ENCODE measurements at places on chromosomes 7 and 10.

- no peak for DNase-seq
These were observed 178.2 kb upstream of the PITRM1 start for GRCh38 chr10:3350617-3351258.

- no peak for DNase-seq
These were observed 1.2 kb downstream of the SLC18A3 start for GRCh38 chr10:49611166-49611815.

- no peak for DNase-seq
These were observed 24.6 kb downstream of the CACNB2 start for GRCh38 chr10:18164748-18165361.

GRCh38 chr10:78579995-78580394 lies 488.8 kb upstream of the ZMIZ1 start:
- DNase-seq = no peak

DNA sequence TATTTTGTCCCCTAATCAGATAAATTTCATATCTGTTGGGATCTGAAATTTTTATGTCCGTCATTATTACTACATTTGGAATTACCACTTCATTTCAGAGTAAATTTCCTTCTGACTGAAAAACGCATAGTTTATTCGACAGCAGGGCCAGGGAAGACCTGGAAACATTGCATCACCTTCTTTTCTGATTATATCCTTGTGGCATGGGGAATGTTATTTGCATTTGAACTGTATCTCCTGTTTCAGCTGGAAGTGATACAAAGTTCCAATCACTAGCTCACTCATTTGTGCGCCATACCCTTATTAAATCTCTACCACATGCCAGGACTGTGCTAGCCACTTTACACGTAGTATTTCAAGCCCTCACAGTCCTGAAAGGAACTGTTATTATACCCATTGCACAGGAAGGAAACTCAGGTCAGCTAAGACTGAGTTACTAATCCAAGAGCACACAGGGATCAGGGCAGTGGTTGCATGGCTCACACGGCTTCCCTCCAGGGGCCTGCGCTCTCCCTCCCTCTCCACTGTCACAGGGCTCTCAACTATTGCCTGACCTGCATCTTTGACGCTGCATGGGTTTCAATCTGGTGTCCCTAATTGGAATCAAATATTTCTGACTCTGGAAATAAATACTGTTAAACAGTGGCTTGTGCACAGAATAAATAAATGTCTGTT lies 84.4 kb upstream of the NANOS1 start:
- no peak for DNase-seq

- DNase-seq = no peak
These were observed 12.7 kb upstream of the DNMBP start for GRCh38 chr10:100022403-100022802.

- DNase-seq = no peak
These were observed 104.3 kb upstream of the PLXNA4 start for GRCh38 chr7:132680590-132680989.

DNA sequence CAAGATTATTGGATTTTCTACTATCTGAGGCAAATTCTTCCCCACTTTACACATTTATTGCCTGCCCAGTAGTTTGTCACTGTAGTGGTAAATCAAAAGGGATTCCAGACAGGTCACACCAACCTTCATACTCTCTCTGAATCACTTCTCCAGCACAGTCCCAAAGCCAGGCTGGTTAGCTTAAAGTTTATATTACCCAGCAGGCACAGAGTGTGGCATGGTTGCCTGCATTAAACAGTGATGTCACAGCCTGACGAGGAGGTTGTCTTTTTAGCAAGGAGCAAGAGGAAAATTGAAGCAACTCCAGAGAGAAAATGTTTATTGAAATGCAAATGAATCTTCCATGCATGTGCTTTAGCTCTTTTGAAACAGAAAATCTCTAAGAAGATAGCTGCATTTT lies 375.5 kb upstream of the CELF2 start:
- no peak for DNase-seq

DNA sequence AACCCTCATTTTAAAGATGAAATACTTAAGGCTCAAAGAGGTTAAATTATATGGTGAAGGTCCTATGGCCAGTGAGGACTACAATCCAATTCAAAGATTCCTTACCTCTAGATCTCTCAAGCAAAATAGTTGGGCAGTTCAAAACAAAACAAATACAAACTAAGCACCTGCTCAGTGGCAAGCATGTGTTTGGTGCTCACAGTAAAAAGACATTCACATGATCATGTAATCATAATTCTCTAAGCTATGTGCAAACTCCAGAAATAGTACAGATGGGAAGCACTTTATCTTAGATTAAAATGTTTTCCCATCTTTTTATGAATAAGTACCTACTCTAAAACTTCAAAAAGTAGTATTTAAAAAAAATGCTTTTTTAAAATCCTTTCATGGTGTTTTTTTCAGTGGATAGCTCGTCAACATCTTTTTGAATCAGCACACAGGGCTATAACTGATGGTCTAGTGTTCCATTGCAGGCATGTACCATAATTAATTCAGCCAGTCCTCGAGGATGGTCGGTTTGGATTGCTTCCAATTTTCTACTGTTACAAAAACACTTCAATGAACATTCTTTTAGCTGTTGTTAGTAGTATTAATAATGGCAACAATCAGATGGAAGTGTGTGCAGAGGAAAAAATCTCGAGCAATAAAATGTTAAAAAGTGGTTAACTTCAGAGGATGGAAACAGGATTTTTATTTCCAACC lies 58.4 kb downstream of the CHCHD3 start:
- no peak for DNase-seq

DNA sequence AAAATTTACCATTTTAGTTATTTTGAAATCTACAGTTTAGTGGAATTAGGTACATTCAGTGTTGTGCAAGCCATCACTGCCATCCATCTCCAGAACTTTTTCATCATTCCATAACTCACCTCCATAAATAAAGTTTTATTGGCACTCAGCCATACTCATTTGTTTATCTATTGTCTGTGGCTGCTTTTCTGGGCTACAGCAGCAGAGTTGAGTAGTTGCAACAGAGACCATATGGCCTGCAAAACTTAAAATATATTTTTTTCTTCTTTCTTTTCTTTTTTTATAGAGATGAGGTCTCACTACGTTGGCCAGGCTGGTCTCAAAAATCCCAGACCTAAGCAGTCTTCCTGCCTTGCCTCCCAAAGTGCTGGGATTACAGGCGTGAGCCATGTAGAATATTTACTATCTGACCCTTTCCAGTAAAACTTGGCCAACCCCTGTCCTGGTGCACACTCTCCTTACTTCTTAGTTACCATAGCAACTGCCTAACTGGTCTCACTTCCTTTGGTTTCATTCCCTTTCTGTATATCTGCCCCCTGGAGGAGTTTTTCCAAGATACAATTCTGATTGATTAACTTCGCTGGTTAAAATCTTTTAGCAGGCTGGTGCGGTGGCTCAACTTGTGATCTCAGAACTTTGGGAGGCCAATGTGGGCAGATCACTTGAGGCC lies 133.2 kb downstream of the CUX1 start:
- no peak for DNase-seq

- DNase-seq = no peak
These were observed 3.8 kb downstream of the AHCYL2 start for GRCh38 chr7:129228633-129229032.

DNA sequence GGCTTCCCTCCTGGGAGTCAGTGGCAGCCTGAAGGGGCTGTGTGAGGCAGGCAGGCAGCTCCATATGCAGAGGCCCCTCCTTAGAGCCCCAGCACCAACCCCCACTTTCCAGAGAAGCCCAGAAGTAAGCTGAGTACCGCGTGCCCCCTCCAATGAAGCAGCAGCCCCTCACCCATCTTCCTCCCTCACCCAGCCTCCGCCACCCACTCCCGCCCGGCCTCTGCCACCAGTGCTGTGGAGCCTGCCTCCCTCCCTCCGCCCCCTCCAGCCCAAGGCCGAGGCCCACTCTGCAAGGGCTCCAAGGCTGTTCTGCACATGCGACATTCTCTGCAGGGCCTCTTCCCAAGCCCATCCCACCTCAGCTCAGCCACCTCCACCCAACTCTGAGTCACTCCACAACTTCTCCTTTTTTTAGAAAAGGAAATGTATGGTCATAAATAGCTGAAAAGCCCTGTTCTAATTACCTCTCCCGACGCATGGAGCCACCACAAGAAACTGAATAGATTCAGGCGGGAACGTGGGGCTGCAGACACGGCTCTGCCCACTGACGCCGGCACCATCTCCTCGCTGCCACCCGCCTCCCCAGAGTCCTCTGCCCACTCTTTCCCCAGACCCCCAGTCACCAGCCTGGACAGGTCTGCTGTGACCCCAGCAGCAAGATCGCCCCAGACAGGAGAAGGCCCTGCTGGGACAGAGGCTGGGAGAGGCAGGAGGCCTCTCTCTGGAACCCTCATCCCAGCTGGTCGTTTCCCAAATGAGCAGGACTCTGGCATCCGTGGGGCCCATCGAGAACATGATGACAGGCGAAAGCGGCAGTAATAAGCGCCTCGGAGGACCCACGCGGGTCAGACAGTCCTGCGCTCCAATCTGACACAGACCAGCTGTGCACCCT lies 213.9 kb downstream of the MAD1L1 start:
- no peak for DNase-seq

- DNase-seq = no peak
These were observed 383.2 kb downstream of the PTPRN2 start for GRCh38 chr7:158204453-158204852.

GRCh38 chr7:5500056-5500776 lies 76.6 kb upstream of the TNRC18 start:
- DNase-seq = no peak

GRCh38 chr7:131538813-131539179 lies 17.6 kb downstream of the PODXL start:
- no peak for DNase-seq

DNA sequence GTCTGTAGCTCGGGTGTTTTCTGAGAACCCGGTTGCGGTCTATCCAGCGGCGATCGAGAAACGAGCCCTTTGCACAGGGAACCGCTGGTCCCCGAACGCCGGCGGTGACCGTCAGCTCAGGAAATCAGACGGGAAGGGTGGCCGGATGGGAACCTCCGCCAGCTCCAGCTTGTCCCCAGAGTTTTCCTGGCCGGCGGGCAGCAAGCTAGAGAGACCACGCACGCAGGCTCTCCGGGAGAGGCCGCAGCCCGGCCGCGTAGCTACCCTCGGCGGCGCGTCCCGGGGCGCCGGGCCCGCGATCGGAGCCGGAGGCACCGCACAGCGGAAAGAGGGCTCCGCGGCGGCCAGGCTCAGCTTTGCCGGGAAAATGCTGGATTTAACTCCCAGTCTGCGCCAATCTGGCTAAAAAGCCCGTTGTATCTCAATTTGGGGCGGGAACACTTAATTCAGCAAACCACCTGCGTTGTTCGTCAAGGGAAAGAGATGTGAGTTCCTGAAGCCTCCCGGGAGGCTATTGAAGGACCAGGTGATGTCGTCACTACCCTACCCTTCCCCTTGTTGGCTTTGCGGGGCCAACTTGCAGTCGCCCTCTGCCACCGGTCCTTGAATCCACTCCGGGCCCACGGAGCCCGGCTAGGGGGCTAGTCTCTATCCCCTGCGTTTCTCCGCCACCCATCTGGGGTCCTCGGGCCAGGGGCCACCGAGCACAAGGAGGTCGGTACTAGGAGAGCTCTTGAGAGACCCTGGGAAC lies 859 bp upstream of the CH25H start:
- no peak for DNase-seq

GRCh38 chr7:77409005-77409738 lies 7.0 kb downstream of the GSAP start:
- no peak for DNase-seq

DNA sequence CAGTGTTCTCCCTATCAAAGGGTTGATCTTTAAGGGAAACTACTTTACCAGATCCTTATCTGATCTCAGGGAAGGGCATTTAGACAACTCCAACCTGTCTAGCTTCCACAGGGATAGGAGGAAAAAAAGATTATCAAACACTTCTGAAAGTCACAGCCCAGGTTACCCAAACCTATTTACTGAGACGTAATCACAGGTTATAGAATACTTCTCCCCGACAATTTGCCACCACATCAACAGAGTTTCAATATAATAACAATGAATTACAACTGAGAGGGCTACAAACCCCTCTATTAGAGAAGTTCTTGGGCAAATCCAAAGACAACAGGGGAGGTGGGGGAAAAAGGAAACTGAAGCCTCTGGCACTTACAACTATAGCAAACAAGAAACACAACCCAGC lies 26.3 kb downstream of the CFAP70 start:
- no peak for DNase-seq

DNA sequence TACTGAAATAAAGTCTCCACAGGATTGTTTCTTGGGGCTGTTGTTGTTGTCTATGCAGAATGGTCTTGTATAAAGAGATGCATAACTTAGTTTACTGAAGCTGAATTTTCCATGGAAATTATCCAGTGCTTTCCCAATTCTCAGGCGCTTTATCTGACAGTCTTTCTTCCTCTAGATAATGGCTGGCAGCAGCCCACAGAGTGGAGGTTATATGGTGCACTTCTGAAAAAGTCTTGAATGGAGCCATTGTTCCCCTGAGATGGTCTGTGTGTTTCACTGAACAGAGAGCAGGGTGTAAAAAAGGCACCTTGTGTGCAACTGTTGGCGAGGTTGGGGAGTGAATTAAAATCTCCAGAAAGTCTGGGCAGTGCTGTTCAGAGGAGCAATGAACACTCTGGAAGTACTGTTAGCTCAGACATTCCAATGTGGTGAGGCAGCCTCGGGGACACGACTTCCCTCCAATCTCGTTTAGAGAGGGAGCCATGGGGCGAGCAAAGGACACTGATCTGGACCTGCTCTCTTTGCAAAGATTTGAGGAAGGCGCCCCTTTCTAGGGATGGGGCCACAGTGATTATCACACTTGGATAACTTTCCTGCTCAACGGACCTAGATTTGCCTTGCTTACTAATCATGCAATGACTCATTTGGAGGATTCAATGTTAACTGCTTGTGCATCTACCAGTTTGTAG lies 2.0 kb upstream of the PLCE1 start:
- DNase-seq = no peak

DNA sequence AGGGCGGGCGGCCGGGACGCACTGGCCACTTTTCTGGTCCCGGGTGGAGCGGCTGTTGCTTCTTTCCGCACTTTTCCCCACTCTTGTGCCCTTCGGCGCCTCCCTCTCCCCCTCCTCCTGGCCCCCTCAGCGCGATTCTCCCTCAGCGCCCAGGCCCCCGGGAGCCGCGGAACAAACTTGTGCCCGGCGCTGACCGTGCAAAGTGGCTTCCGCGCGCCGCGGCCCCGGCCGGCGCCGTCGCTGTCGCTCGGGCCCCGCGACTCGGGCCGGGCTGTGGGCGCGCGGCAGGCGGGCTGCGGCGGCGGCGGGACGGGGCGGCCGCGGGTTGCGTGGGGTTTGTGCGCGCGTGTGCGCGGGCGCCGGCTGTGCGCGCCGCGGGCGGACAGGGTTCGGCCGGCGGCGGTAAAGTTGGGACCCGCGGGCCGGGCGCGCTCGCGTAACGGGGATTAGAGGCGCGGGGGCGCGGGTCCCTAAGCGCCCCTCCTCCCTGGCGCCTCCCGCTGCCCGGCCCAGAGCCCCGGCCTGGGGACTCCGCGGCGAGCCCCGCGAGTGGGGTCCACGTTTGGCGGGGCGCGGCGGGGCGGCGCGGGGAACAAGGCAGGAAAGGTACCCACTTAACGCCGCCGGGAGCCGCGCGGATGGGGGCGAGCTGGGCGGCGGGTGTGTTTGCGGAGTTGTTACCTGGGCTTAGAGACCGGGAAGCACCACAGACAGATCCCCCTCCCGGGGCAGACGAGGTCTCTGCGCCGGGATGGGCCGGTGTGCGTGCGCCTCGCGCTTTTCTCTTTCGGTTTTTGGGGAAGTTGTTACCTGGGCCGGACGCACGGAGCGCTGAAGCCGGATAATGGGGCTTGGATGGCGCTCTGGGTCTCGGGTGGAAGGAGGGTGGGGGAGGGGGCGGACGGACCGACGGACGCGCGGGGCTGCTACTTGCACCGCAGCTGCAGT lies 860 bp downstream of the ZEB1 start:
- no peak for DNase-seq

GRCh38 chr7:20431146-20431545 lies 100.4 kb downstream of the ITGB8 start:
- DNase-seq = no peak
